Stimulated activated CD4-positive, alpha-beta T cell treated with anti-CD3 and anti-CD28 coated beads, TNF-alpha, amount 100 ng/mL, for 4 hours (primary cell): ENCODE measurements at places on chromosomes 7 and 10.

DNA sequence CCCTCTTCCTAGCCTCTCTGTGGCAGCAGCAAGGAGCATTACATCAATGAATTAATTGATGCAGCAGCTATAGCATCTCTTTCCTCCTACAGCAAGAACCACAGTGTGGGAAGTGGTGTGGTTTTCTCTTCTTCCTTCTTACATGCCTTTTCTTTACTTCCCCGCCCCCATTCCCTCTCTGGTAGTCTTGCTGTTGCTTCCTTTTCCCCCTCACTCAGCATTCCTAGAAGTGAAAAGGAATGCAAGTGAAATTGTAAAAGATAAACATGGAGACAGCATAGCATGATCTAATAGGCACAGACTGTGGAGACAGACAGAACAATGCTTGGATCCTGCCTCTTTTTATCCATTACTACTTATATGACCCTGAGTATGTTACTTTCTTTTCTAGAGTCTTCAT lies 370.5 kb upstream of the BMPER start:
- no peak for DNase-seq

DNA sequence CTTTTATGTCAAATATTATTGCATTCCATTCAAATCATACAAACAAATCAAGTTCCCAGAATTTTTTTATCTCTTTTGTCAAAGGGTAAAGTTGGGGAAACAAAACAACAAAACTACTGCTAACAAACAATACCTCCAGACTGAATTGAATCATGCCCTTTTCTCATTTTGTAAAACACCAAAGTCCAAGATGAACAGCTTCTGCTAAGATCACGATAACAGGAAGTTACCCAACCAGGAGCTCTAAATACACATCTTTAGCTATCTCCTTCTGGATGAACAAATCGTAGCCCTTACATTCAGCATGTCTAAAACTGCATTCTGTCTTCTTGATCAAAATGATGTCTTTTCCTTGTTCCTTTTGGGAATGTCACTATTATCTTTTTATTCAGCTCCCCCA lies 97.4 kb downstream of the CTTNBP2 start:
- DNase-seq = no peak

DNA sequence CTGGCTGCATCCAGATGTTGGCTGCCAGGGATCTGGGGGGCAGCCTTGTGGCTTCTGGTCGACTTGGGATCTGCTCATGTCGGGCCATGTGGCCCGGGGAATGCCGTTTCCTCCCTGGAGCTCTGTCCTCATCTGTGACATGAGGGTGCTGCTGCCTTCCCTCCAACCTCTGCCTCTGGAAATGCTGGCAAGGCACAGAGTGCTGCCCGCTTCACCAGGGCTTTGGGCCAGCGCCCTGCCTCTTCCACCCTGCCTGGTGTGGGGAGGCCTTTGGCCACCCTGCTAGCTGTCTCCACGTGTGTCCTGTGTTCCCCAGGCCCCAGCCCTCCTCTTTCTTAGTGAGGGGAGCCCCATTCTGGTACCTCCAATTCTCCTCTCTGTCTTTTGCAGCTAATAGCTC lies 5.8 kb upstream of the SMARCD3 start:
- no peak for DNase-seq

DNA sequence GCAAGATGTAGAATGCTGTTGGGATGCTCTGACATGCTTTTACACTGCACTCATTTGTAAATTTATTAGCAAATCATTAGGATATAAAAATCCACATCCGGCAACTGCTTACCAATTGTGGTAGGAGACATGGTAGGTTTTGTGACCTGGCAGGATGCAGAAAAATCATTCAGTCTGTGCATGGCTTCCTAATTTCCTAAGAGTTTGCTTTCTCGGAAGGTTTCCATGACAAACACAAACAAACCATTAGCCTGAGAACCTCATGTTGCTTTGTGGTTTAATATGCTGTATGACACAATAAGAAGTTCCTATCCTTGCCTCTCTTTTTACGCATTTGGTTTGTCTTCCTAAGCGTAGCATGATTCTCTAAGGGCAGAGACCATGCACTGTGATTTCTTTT lies 14.7 kb upstream of the LMBR1 start:
- no peak for DNase-seq

GRCh38 chr7:145293228-145293701 lies 457.4 kb upstream of the TPK1 start:
- DNase-seq = no peak

GRCh38 chr10:47127188-47127785 lies 172.7 kb upstream of the GDF10 start:
- no peak for DNase-seq

GRCh38 chr7:151814400-151815009 lies 62.4 kb downstream of the PRKAG2 start:
- no peak for DNase-seq

GRCh38 chr7:43248961-43249822 lies 136.7 kb downstream of the HECW1 start:
- no peak for DNase-seq

DNA sequence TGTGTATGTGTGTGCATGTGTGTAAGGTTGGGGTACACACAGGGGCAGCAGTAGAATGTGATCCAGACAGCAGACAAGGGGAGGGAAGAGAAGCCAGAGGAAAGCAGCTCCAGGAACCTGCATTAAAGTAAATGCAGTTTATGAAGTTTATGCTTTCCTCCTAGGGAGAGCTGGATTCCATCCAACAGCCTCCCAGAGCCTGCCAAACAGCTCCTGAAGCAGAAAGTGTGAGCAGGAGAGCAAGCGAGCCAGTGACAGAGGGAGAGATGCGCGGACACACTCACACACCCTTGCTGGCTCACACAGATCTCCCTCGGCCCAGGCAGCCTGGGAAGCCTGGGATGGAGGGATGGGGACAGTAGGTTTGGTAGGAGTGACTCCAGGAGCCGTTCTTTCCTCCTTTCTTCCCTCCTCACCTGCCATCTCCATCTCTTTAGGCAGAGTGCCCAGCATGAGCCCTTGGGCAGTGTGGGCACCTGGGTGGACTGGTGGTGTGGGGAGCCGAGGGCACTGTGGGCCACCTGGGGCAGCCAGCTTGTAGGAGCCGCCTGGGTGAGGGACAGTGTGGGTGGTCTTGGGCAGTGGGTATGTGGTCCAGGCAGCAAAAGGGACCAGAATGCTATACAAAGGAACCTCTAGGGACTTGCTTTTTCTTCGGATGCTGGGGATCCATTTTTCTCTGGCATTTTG lies 46.1 kb downstream of the PAX2 start:
- no peak for DNase-seq

DNA sequence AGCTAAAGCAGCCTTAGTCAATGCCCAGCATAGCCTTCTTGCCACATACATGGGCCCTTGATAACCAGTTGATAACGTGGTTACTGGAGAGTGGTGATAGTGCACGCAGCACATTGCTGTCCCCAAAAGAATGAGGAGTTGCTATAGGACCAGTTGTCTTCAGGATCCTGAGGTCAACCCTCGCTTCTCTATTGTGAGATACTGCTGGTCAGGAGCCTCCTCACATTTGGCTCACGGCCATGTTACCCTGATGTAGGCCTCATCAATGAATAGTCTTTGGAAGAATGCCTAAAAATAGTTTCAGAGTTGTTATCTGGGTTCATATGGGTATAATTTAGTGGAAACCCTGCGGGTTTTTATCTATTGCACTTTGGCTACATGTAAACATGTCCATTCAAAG lies 230.7 kb downstream of the VTI1A start:
- no peak for DNase-seq

- no peak for DNase-seq
Observed at GRCh38 chr10:13743101-13743693, 156.4 kb downstream of the PRPF18 start.

GRCh38 chr7:41185851-41186250 lies 517.0 kb downstream of the INHBA start:
- DNase-seq = no peak

GRCh38 chr7:114886241-114886640 lies 35.7 kb upstream of the MDFIC start:
- no peak for DNase-seq

- no peak for DNase-seq
Observed at GRCh38 chr10:79004311-79004710, 64.5 kb upstream of the ZMIZ1 start.

DNA sequence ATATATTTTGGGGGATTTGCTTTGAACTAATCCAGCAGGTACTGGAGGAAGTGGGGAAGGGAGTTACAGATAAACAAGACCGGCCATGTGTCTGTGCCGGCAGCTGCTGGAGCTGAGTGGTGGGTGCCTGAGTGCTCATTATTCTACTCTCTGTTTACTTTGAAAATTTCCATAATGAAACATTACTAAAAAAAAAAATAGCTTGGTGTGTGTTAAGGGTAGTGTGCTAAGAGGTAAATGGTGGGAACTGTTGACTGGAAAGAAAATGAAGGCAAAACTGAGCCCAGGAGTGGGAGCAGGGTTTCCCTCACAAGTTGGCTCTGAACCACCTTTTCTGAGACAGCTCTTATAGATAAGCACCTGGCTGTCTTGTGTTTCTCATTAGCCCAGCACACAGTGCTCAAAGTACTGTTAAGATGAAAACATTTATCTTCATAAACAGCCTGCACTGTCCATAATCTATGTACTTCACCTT lies 50.6 kb downstream of the PARD3 start:
- DNase-seq = no peak

GRCh38 chr7:144437370-144438191 lies 34.1 kb upstream of the NOBOX start:
- no peak for DNase-seq

- no peak for DNase-seq
Observed at GRCh38 chr10:16700331-16700730, 116.9 kb downstream of the RSU1 start.

DNA sequence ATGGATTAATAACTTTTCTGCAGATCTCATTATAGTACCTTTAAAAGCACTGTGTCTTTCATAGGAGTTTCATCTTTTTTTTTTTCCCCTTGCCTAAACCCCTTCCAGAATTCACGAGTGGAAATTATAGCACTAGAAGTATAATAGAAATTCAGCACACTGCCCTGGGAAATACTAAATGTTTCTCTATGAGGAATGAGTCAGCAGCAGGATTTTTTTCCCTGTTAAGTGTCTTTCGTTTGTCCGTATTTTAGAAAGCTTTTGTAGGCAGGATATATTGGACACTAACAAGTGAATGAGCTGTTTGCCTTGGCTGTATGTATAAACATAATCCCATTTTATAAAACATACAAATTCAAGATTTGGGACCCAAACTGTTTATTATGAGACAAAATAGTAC lies 105.8 kb downstream of the EXOC4 start:
- DNase-seq = no peak

DNA sequence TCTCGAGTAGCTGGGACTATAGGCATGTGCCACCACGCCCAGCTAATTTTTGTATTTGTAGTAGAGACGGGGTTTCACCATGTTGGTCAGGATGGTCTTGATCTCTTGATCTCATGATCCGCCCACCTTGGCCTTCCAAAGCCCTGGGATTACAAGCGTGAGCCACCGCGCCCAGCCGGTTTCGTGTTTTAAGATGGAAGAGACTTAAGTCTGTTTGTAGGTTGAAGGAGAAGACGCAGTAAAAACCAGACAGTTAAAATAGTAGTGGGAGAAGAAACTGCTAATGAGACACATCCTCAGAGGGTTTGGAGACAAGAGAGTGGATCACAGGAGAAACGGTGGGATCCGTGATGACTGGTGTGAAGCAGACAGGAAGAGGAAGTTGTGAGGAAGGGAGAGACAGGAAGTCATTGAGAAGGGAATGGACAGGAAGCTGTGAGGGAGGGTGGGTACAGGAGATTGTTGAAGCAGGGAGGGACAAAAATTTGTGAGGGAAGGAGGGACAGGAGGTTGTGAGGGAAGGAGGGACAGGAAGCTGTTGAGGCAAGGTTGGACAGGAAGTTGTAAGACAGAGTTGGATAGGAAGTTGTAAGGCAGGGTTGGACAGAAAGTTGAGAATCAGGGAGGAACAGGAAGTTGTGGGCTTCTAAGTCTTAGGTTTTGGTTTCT lies 115.5 kb downstream of the WDFY4 start:
- DNase-seq = no peak

- DNase-seq = no peak
Observed at GRCh38 chr7:23345601-23346000, 46.5 kb downstream of the MALSU1 start.

DNA sequence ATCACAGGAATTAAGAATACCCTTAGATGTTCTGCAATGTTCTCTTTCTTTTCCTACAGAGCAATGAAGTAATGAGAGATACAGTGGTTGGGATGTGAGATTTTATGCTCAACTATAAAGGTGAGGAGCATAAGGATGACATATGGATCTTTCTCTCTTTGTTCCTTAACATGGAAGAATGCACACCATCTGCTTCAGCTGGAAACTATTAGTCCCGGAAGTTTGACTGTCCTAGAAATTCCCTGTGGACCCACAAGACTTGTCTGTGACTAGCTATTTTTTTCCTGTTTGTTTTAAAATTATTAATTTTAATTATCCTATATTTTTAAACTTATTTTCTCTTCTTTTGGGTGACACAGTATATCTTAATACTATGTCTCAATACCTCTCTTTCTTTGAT lies 80.2 kb downstream of the DKK1 start:
- DNase-seq = no peak

DNA sequence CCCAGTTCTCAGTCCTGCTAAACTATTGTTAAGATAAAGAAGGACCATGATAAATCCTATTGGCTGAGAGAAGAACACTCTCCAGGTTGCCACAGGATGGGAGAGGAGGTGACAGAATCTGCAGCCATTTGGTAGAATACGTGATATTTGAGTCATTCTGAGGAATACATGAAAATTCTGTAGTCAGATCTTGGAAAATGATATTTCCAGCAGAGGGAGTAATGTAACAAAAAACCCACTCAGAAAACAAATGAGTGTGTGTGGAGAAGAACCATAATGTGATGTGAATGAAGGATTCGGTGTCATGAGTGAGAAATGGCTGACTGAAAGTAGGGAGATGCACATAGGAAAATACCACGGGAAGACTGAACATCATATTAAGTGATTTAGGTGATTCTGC lies 128.5 kb upstream of the PFKP start:
- no peak for DNase-seq

GRCh38 chr7:40024841-40025240 lies 74.8 kb downstream of the CDK13 start:
- DNase-seq = no peak

DNA sequence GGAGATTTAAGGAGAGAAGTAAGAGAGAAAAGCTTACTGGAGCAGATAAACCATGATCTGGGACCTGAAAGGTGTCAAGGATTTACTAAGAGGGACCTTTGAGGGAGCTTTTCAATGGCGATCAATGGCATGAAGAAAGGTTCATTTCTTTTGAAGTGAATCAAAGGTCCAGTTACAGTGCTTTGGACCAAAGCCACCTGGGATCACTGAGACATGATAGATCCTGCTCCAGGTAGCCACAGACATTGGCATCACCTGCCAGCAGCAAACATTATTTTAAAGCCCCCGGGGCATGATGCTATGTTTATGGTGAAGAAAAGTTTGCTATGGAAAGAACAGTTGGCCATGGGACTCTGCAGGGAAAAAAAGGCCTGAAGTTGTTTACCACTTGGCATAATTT lies 109.4 kb downstream of the SLC25A13 start:
- DNase-seq = no peak
